ENCODE measurements at places on chromosomes 3 and 15. TPM values are rescaled to one million over a fixed set of nuclear protein-coding genes. Genes with fewer than 3 reads are reported as not detected.
A peak's percentile ranks its signal among the peaks of the same experiment; 100 is the strongest.

DNA sequence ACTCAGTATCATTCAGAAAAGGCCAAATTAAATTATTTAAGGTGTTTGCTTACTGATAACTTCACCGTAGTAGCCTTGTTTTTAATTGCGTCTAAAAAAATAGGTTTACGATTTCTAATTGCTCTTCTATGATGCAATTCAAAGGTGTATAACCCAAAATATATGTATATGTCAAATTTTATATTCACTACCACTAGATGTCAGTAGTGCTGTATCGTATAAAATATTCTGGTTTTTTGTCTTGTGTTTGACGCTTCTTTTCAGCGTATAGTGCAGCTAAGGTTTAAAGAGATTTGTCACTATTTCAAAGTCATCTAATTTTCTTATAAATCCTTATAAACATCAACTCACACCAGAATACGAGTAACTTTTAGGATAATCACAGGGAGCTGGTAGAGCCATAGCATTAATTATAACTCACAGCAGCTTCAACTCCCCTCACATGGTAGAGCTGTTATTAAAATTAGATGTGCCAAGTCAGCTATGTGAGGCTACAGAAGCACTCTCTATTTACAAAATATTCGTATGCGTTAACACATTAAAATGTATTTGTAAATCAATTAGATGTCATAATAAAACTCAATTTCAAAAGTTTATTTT, 3.5 kb downstream of the PFN2 start:
- no peak overlapping the region for H3K27ac ChIP-seq
- H3K36me3 ChIP-seq: peaks cover 75% of the 10 kb centered on the region
- peaks cover 20% of the 10 kb centered on the region for H3K4me1 ChIP-seq
- DNase-seq: peak; percentile 67

- H3K27me3 ChIP-seq: no peaks in the 10 kb centered on the region
- H3K4me1 ChIP-seq: peaks cover 7% of the 10 kb centered on the region
- no peaks in the 10 kb centered on the region for H3K36me3 ChIP-seq
- H3K27ac ChIP-seq: no peak overlapping the region
- DNase-seq: no peak
- H3K4me3 ChIP-seq: no peak overlapping the region
These were observed 16.0 kb downstream of the MUC13 start for GRCh38 chr3:124918524-124918923.

The RIOX2 gene
- 23.6 TPM for total RNA-seq

GRCh38 chr15:100923902-100924301, 4.7 kb downstream of the LRRK1 start:
- DNase-seq: no peak
- H3K27ac ChIP-seq: no peak overlapping the region
- H3K27me3 ChIP-seq: no peaks in the 10 kb centered on the region
- no peak overlapping the region for H3K4me3 ChIP-seq
- H3K36me3 ChIP-seq: peaks cover 21% of the 10 kb centered on the region
- peaks cover 8% of the 10 kb centered on the region for H3K4me1 ChIP-seq

The FSTL1 gene
- total RNA-seq: 1,532 TPM

The PARP15 gene
- total RNA-seq: not detected

- no peak overlapping the region for H3K4me3 ChIP-seq
- H3K27ac ChIP-seq: no peak overlapping the region
- H3K27me3 ChIP-seq: no peaks in the 10 kb centered on the region
- H3K4me1 ChIP-seq: no peaks in the 10 kb centered on the region
These were observed 15.1 kb downstream of the RAB5A start for GRCh38 chr3:19961960-19962359.

DNA sequence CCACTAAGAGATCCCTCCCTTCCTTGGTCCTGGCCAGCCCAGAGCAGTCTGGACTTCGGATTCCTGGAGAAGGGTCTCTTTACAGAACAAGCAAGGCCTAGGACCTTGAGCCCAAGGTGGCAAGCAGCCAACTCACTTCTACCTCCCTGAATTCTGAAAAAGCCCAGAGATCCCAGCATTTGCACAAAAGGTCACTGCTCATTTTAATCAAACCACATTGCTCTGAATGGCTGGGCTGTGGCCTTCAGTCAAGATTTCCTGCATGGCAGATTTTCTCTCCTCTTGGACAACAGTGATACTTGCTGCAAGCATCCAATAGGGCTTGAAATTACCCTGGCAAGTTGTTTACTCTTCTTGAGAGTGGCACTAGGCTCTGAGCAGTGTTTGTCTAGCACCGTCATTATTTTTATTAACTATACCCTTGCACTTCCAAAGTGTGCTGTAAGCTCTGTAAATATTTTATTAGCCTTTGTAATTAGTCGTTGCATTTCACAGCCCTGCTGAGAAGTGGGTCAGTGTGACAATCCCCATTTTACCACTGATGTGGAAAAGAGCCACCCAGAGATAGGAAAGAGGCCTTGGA, 274.7 kb upstream of the CTNNB1 start:
- no peaks in the 10 kb centered on the region for H3K27me3 ChIP-seq
- H3K4me1 ChIP-seq: peaks cover 7% of the 10 kb centered on the region
- DNase-seq: no peak
- H3K4me3 ChIP-seq: no peak overlapping the region
- H3K27ac ChIP-seq: no peak overlapping the region
